ENCODE measurements at places on chromosomes 7 and 10.

DNA sequence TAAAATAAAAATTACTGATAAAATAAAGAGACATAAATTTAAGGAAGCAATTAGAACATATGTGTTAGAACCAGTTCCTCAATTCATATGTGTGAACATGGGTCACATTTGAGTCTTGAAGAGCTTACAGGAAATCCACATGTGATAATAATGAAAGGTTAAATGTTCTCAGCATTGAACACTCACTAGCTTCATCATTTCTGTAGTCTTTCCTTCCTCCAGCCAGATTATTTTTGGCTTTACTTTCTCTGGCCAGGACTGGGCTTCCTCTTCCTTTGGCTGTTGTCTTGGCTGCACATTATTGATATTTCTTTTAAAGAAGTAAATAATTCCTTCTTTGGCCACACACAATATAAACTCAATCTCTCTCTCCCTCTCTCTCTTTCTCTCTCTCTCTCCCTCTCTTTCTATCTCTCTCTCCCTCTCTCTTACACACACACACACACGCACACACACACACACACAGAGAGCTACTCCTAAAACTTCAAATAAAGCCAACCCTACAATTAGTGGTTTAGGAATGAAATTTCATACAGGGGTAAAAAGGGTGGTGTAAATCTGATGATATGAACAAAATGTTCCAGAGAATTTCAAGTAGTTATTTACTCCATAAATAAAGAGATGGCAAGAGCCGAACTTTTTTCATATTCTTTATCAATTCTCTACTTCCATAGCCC is 171.2 kb downstream of the REEP3 start:
- peaks cover 6% of the 10 kb centered on the region for H3K4me1 ChIP-seq
- H3K36me3 ChIP-seq: no peaks in the 10 kb centered on the region
- no peaks in the 10 kb centered on the region for H3K27me3 ChIP-seq
- H3K4me3 ChIP-seq: no peak overlapping the region

DNA sequence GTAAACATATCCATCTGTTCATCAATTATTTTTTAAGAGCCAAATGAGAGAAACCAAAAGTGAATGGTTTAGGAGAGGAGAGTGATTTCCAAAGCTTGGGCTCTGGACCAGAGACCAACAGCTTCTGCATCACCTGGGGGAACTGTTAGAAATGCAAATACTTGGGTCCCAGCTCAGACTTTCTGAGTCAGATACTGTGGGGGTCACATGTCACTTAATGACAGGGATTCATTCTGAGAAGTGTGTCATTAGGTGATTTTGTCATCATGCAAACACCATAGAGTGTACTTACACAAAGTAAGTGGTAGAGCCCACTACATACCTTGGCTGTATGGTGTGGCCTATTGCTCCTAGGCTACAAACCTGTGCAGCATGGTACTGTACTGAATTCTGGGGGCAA is 128.5 kb upstream of the PRR15 start:
- H3K27ac ChIP-seq: no peak overlapping the region
- no peaks in the 10 kb centered on the region for H3K36me3 ChIP-seq
- H3K4me1 ChIP-seq: no peaks in the 10 kb centered on the region
- no peak for DNase-seq

GRCh38 chr10:75464478-75465449 is 33.3 kb downstream of the LRMDA start:
- DNase-seq: no peak
- H3K4me3 ChIP-seq: no peak overlapping the region
- no peaks in the 10 kb centered on the region for H3K27me3 ChIP-seq
- peaks cover 6% of the 10 kb centered on the region for H3K4me1 ChIP-seq
- no peaks in the 10 kb centered on the region for H3K36me3 ChIP-seq
- no peak overlapping the region for H3K27ac ChIP-seq

DNA sequence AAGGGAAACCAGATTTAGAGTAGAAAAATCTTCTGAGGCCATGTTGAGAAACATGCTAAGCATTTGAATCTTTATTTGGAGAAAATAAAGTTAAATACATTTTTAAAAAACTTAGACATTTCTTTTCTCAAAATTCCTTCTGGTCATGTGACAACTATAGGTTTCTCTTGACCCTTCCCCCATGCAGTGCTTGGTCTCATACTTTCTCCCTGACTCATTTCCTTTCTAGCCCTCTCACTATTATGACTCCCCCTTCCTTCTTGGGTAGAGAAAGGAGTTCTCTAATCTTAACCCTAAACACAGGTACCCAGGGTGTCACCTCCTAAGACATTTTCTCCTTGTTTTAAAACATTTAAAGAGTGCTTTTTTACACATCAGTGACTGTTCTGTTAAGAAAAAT is 179.5 kb upstream of the TMEM106B start:
- no peak for DNase-seq
- H3K4me3 ChIP-seq: no peak overlapping the region
- no peaks in the 10 kb centered on the region for H3K27me3 ChIP-seq
- H3K27ac ChIP-seq: no peak overlapping the region
- H3K36me3 ChIP-seq: no peaks in the 10 kb centered on the region

DNA sequence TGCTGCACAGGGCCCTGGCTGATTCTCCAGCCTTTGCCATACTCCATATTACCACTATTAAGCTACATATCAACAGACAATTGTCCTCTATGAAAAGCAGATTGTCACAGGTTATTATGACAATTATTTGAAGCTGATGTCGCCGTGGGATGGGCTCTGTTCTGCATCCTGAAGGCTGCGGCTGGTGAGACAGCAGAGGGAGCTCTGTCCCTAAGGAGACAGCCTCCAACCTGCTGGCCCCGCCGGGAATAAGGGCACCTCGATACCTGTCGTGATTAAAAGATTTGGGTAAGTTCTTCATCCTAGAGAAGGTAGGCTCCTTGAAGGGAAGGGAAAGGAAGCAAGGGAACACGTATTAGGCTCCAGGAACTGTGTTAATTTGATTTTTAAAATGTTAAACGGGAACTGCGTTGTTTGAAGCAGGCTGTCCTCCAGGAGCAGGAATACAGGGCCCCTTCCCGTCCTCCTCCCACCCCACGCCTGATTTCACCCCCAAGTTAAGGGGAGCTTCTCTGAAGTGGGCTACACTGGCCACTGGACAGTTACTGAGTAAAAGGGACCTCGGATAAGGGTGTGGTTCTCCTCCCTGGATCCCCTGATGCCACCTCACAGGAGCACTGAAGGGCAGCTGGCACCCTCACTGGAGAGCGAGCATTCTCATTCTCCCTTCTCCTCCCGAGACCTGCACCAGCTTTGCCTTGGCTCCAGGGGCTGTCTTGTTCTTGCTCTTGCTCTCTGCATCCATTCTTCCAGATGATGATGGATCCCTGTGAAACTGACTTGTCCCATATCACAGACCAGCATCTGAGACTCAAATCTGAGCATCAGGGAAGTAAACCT is 11.8 kb upstream of the TIAL1 start:
- DNase-seq: peak; percentile 72
- no peak overlapping the region for H3K4me3 ChIP-seq
- no peaks in the 10 kb centered on the region for H3K27me3 ChIP-seq
- H3K27ac ChIP-seq: no peak overlapping the region

GRCh38 chr10:11256896-11257295 is 239.2 kb downstream of the CELF2 start:
- H3K27ac ChIP-seq: no peak overlapping the region
- DNase-seq: no peak
- H3K36me3 ChIP-seq: peaks cover 81% of the 10 kb centered on the region
- H3K4me3 ChIP-seq: no peak overlapping the region
- H3K4me1 ChIP-seq: no peaks in the 10 kb centered on the region
- no peaks in the 10 kb centered on the region for H3K27me3 ChIP-seq

DNA sequence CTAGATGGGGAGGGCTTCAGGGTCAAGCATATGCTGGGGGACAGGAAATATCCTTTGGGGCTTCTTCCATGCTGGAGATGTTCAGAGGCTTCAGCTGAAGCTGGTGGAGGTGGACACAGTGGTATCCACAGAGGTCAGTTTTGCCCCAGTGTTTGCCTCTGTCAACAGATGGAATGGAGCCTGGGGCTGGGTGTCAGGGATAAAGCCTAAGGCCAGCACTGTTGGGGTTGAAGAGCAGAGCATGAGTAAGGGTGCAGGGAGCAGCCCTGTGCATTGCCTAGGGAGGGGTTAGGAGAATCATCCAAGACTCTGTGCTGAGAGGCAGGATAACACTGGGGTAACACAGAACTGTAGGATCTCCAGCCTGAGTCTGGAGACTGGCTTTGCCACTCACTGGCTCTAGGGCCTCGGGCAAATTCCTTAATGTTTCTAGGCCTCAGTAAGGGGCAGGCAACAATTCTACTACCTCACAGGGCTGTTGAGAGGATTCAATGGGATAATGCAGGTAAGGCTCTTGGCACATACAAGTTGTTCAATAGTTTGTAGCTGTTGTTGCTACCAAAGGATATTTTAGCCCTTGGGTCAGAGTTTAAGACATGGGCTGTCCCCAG is 21.8 kb upstream of the MYL7 start:
- DNase-seq: no peak
- H3K36me3 ChIP-seq: no peaks in the 10 kb centered on the region
- no peaks in the 10 kb centered on the region for H3K4me1 ChIP-seq
- no peak overlapping the region for H3K27ac ChIP-seq
- no peak overlapping the region for H3K4me3 ChIP-seq

DNA sequence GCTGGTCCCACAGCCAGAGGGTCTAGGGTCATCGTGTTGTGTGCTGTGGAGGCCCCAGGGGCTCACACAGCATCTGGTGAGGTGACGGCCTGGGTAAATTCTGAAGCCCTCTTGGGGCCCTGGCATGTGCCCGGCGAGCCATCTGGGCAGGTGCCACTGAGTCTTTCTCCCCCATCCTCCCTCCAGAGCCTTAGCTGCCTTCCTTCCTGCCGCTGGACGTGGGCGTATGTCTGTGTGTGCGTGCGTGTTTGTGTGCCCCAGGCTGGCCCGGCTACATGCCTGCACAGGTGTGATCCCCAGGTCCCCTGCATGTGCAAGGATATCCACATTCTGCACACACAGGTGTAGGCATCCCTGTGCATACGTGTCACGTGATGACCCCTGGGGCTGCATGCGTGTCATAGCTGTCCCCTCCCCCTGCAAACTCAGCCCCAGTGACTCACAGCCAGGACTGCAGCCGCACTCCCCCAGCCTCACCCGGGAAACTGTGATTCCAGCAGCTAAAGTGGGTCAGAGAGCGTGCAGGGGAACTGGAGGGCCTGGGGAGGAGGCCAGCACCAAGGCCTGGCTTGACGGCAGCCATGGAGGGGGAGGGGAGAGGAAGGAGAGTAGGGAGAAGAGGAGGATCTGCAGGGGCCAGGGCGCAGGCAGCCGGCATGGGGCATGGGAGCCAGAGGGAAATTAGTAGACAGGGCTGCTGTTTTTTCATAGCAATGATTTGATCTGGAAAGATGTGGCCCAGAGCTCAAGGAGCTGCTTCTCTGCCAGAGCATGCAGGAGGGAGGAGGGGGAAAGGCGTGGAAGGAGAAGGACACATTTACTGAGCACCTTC is 46.4 kb downstream of the ELFN1 start:
- H3K27me3 ChIP-seq: peaks cover 18% of the 10 kb centered on the region
- no peak for DNase-seq
- H3K4me1 ChIP-seq: no peaks in the 10 kb centered on the region
- no peaks in the 10 kb centered on the region for H3K36me3 ChIP-seq
- H3K4me3 ChIP-seq: no peak overlapping the region
- H3K27ac ChIP-seq: no peak overlapping the region

- H3K27ac ChIP-seq: no peak overlapping the region
- H3K4me3 ChIP-seq: no peak overlapping the region
- H3K4me1 ChIP-seq: peaks cover 8% of the 10 kb centered on the region
Observed at GRCh38 chr10:120946497-120946896, 95.3 kb downstream of the WDR11 start.

GRCh38 chr7:156220078-156220605 is 407.9 kb upstream of the SHH start:
- no peak overlapping the region for H3K27ac ChIP-seq
- no peaks in the 10 kb centered on the region for H3K4me1 ChIP-seq
- DNase-seq: no peak
- no peaks in the 10 kb centered on the region for H3K27me3 ChIP-seq
- no peaks in the 10 kb centered on the region for H3K36me3 ChIP-seq
- no peak overlapping the region for H3K4me3 ChIP-seq

DNA sequence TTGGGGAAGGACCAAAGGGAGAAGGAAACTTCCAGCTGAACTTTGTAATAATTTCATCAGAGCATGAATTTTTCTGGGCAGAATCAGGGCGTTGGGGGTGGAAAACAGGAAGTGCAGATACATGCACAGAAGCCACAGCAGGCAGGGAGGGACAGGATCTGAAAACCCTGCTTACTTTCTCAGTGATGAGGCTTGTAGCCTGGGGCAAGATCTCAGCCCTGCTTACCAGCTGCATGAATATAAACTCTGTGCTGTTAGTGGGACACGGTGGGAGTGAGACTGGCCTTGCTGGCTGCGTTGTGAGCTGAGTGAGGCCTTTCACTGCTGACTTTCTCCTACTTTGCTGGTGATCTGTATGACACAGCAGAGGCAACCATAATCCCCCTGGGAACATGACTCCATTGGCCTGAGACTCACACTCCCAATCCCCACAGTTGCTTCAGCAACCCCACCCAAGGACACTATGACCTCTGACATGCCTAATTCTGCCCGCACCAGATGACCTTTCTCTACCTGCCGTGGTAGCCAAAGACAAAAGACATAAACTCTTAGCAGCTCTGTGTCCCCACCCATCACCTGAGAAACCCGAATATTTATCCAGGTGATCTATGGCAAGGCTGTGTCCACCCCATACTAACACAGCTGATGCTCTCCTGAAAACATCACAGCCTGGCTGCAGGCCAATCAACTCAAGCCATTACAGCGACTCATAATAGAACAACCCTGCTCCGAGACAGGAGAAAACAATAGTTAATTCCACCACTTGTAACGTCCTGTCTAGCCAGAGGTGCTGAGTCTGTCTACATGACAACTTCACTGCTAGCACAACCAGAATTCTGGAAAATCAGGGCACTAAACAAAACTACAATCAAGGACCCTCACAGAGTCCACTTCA is 190.7 kb upstream of the CHRM2 start:
- no peaks in the 10 kb centered on the region for H3K27me3 ChIP-seq
- H3K4me3 ChIP-seq: no peak overlapping the region
- no peak overlapping the region for H3K27ac ChIP-seq
- H3K4me1 ChIP-seq: no peaks in the 10 kb centered on the region
- no peak for DNase-seq

DNA sequence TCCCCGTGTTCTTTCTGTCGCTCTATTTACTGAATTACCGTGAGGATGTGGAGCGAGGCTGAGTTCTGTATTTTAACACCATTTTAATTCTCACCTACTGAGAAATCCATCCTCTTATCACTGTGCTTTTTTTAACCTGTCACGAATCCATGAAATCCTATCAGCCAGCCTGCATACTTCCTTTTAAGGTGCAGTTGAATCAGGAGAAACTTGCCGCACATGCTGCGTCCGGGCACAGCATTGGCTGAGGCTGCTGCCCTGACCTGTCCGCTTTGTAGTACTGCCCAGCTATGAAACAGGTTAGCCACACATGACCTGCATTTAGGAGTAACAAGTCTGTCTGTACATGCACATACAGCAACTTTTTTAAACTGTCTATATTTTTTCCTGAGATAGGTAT is 82.5 kb downstream of the EGFR start:
- H3K4me1 ChIP-seq: peaks cover 27% of the 10 kb centered on the region
- DNase-seq: no peak
- H3K4me3 ChIP-seq: no peak overlapping the region
- H3K27ac ChIP-seq: no peak overlapping the region
- H3K36me3 ChIP-seq: no peaks in the 10 kb centered on the region
- no peaks in the 10 kb centered on the region for H3K27me3 ChIP-seq

Data from upper lobe of right lung (tissue), 1 donor.